ENCODE measurements at places on chromosomes 11 and 22. TPM values are rescaled to one million over a fixed set of nuclear protein-coding genes. Genes with fewer than 3 reads are reported as not detected.

MS4A6E gene
- total RNA-seq, result not detected

DUSP8 gene
- total RNA-seq, result 1.8 TPM

OR51B2 gene
- total RNA-seq, result not detected

TBX10 gene
- not detected for total RNA-seq

CCDC88B gene
- total RNA-seq, result 128 TPM

RASGRP2 gene
- total RNA-seq, result 20.9 TPM

MOV10L1 gene
- not detected for total RNA-seq

CCDC34 gene
- 9.3 TPM for total RNA-seq

DLG2 gene
- 1.8 TPM for total RNA-seq

MGAT3 gene
- total RNA-seq, result 0.11 TPM

CDCA5 gene
- 82.0 TPM for total RNA-seq

CRACR2B gene
- total RNA-seq, result 4.9 TPM

EMID1 gene
- total RNA-seq, result 0.23 TPM

NOX4 gene
- not detected for total RNA-seq

C22orf31 gene
- not detected for total RNA-seq

TMEM80 gene
- 11.4 TPM for total RNA-seq

SCUBE2 gene
- total RNA-seq, result not detected

MS4A4A gene
- total RNA-seq, result not detected

OR2AG1 gene
- not detected for total RNA-seq

OR5B17 gene
- not detected for total RNA-seq

PLAAT5 gene
- 0.80 TPM for total RNA-seq

PRR33 gene
- total RNA-seq, result 0.05 TPM

TMEM132A gene
- 1.2 TPM for total RNA-seq

POU2AF2 gene
- total RNA-seq, result not detected

SULT4A1 gene
- total RNA-seq, result not detected

KCNK7 gene
- 0.78 TPM for total RNA-seq
